ENCODE measurements at places on chromosomes 7 and 10.

DNA sequence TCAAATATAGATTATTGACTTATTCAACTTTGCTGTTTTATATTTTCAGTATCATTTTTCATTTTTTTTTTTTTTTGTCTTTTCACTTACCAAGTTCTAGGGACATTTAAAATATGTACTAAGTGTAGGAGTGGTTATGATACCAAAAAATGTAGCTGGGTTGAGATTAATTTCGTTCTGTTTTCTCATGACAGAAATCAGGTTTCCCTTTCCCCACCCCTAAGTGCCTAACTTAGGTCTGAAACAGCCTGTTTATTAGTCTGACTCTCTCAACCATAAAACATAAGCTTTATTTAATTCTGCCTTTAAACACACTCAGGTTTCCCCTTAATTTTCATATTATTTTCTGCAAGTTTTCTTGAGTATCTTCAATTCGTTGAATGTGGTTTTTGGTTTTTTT is 22.1 kb downstream of the TMEM106B start:
- DNase-seq = no peak

GRCh38 chr10:77507291-77507880 is 130.2 kb downstream of the KCNMA1 start:
- DNase-seq = no peak

- no peak for DNase-seq
These were observed 16.2 kb downstream of the VWA2 start for GRCh38 chr10:114255227-114255626.

GRCh38 chr7:119935418-119936025 is 337.5 kb upstream of the KCND2 start:
- no peak for DNase-seq

DNA sequence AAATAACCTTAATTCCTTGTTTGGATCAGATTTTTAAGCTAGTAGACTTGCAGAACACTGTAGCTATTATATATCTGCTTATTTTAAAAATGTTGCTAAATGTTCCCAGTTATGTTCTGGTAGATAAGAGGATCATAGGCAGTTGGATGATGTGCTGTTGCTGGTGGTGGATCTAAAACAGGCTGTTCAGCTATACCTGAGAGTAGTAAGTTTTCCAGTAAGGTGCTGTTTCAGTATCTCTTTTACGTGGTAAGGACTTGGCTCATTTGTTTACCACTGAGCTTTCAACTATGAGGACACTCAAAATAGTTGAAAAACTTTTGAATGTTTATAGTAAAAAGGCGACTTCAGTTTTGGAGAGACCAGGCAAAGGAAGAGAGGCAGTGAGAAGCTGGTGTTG is 180.9 kb downstream of the CDK14 start:
- no peak for DNase-seq

GRCh38 chr10:122565766-122566206 is 5.2 kb downstream of the DMBT1 start:
- DNase-seq = peak; percentile 75

GRCh38 chr10:69628891-69629290 is 1.2 kb upstream of the FAM241B start:
- DNase-seq = no peak
